Activated B cell treated with CpG ODN at 0.5 μM for 24 hours (primary cell): ENCODE measurements at places on chromosomes 7 and 10.

GRCh38 chr10:114647545-114648138 is 10.4 kb downstream of the ABLIM1 start:
- DNase-seq: no peak

- no peak for DNase-seq
Observed at GRCh38 chr7:148303295-148304082, 287.1 kb upstream of the C7orf33 start.

- DNase-seq: no peak
Observed at GRCh38 chr7:26483843-26484242, 192.2 kb downstream of the SNX10 start.

GRCh38 chr10:91088300-91089140 is 131.9 kb upstream of the PCGF5 start:
- no peak for DNase-seq

DNA sequence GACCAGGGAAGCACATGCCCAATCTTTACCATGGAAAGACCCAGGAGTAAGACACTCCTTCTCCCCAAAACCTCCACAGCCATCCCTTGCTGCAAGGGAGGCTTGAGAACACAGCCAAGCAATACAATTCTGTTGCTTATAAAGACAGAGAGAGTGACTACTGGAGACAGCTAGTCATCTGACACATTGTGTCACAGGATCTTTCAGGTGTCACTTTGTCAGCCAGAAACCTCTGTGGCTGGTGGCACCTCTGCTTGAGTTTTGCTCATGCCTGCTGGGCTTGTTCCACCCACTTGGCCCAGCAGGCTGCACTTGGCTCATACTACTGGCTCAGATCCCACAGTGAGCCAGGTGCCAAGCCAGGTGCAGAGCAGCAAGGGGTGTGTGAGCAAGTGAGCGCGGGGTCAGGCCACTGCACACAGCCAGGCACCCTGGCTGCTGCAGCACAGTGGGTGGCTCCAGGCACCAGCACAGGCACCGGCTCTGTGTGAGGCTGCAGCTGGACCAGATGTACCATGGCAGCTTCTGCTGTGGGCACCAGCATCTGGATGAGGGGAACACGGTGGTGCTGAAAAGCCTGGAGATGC is 12.4 kb upstream of the PRLHR start:
- DNase-seq: no peak

- no peak for DNase-seq
Observed at GRCh38 chr10:109475711-109476421, 447.4 kb downstream of the XPNPEP1 start.
